SK-N-SH treated with all-trans-retinoic acid at 6 μM for 48 hours (cell line): ENCODE measurements at places on chromosomes 2 and 18.

GRCh38 chr2:67255933-67256615 lies 141.1 kb upstream of the ETAA1 start:
- ATAC-seq = no peak

DNA sequence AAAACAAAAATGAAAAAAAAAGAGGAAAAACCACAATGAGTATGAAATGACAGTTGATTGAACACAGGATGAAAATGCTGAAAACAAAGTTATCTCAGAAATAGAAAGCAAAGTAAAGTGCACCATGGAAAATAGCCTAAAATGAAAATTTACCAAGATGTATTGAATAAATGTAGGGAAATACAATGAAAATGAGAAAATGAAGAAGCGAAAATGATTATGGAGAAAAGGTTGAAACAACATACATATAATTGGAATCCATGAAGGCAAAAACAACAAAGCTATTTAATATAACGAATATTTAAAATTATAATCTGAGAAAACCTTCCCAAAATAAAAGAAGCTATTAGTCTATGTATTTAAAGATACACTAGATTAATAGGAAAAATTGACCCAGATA lies 147.4 kb downstream of the TMEM18 start:
- no peak for ATAC-seq

GRCh38 chr18:30676053-30676480 lies 366.5 kb downstream of the DSC3 start:
- no peak for ATAC-seq

- no peak for ATAC-seq
Observed at GRCh38 chr2:191867507-191867847, 20.6 kb upstream of the CAVIN2 start.

DNA sequence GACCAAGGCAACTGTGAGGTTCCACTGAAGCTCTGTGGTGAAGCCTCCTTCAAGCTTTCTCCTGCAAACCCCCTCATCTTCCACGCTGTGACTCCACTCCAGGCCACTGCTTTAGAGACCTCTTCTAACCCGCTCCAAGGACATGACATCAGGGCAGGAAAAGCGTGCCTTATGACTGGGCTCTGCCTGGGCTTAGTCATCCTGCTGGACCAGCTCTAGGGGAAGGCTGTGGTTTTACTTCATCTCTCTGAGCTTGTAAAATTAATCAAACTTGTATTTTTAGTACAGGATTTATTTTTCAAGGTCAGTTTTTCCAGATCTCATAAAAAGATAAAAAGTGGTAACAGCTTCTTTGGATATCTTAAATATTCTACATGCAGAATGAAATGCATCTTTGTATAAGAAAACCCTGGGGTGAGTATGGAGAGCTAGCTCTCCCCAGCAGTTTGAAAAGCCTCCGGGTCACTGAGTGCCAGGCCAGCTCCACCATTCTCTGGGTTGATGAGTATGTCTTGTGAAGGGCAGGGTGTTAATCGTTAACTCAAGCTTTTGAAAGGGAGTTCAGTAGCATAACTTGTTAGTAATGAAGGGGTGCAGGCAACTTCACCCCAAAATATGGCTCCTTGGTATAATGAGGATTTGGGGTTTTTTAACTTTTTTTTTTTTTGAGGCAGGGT lies 33.1 kb upstream of the YPEL5 start:
- peak; percentile 92 for ATAC-seq

GRCh38 chr2:150066490-150066889 lies 421.0 kb downstream of the RND3 start:
- no peak for ATAC-seq

- no peak for ATAC-seq
Observed at GRCh38 chr2:178449700-178450523, 1.1 kb downstream of the PRKRA start.

GRCh38 chr2:99489063-99489760 lies 605 bp downstream of the REV1 start:
- ATAC-seq = peak; percentile 22

GRCh38 chr2:146826388-146826787 lies 1018.4 kb upstream of the ACVR2A start:
- no peak for ATAC-seq

DNA sequence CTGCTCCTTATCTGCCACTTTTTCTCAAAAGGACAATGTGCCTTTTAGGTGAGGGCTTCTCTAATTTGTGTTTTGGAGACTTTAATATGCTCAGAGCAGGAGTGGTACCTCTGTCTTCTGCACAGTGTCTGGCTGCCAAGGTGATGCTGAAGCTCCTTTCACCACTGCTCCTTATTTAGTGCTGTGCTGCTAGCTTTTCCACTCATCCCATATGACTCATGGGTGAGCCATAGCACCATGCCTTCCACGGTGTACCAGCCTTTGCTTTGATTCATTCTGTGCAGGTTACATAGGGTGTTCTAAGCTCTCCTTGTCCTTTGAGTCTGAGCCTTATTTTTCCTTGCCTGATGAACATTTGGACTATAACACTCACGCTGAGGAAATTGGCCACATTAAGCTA lies 202.4 kb downstream of the ARL6IP6 start:
- peak; percentile 76 for ATAC-seq
